ENCODE measurements at places on chromosomes 12 and 14.

- no peak for DNase-seq
Measured at GRCh38 chr14:47541662-47542061, 133.7 kb downstream of the MDGA2 start.

GRCh38 chr12:69884386-69884785 lies 59.4 kb downstream of the MYRFL start:
- DNase-seq: no peak

DNA sequence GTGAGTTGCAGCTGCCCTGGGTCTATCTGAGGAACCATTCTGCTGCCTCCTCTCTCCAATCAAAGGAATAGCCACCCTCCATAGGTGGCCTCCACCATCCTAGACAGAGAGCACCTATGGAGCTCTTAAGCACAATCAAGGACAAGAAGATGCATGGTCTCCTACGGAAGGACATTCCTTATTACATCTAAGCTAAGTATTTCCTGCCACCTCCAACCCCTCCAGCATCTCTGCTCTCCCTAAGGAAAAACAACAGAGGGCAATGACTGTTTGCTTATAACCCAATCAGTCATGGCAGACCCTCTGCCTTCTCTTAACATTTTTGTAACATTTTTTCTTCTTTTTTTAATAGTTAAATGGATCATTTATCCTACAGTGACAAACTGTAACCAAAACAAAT lies 14.8 kb upstream of the OR6J1 start:
- no peak for DNase-seq

DNA sequence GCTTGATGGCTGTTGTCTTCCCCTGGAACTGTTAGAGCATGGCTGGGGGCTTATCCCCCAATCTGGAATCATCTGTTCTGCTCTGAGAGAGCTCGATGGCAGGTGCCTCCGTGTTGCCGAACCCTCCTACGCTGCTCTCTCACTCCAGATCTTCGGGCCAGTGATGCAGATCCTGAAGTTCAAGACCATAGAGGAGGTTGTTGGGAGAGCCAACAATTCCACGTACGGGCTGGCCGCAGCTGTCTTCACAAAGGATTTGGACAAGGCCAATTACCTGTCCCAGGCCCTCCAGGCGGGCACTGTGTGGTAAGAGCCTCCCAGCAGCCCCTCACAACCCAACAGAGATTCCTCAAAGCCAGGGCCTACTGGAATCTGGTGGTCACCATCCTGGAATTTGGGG lies 33.0 kb downstream of the ALDH2 start:
- DNase-seq: no peak

DNA sequence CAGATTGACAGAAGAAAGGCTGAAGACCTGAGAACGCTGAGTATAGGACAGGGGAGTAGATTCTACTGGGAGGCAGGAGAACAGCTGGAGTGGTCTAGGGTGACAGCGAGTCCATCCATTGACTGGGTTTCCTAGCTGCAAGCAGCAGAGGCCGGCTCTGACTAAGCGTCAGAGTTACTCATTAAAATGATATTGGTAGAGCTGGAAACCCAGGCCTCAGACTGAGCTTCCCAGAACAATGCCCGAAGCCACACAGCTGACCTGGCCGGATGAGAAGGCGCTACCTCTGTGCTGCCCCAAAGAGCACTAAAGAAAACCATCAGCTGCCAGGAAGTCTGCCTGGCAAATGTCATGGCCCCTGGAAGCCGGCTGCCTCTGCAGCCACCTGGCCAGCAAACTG lies 78.5 kb upstream of the FZD10 start:
- no peak for DNase-seq

- no peak for DNase-seq
Measured at GRCh38 chr12:44464180-44464579, 411.9 kb downstream of the NELL2 start.

GRCh38 chr12:69925291-69925690 lies 100.3 kb downstream of the MYRFL start:
- no peak for DNase-seq

- DNase-seq: no peak
Measured at GRCh38 chr14:70567791-70568190, 32.7 kb downstream of the MED6 start.

GRCh38 chr12:1865284-1865866 lies 45.0 kb downstream of the LRTM2 start:
- no peak for DNase-seq

Data from putamen (tissue), 1 donor.